ENCODE measurements at places on chromosomes 4 and X.
A peak's percentile ranks its signal among the peaks of the same experiment; 100 is the strongest.

DNA sequence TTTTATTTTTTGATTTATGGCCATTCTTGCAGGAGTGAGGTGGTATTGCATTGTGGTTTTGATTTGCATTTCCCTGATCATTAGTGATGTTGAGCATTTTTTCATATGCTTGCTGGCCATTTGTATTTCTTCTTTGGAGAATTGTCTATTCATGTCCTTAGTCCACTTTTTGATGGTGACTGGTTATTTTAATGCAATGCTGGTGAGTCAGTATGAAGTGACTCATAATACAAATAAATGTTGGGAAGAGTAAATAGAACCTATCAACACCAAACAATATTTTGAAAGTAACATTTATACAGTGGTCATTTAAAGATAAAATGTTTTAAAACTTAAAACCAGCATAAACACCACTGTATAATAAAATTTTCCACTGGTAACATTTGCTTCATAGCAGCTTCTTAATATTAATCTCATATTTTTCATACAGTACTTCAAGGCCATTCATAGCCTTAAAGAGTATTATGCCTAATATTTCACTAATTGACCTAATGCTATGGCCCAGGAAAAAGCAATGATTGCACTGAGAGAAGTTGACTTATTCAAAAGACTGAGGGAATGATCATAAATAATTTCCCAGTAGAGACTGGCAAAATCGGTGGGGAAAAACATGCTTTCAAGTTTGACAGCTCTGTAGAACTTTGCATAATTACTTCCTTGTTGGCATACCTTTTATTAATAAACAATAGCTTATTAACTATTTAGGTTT lies 33.9 kb downstream of the CASK start:
- peak; percentile 76 for DNase-seq

GRCh38 chr4:86091201-86091600 lies 268.7 kb downstream of the MAPK10 start:
- peak; percentile 59 for DNase-seq

GRCh38 chr4:88522702-88523324 lies 763 bp downstream of the PYURF start:
- DNase-seq: peak; percentile 37

- DNase-seq: no peak
These were observed 322.9 kb downstream of the RAPGEF2 start for GRCh38 chr4:159425737-159426305.

DNA sequence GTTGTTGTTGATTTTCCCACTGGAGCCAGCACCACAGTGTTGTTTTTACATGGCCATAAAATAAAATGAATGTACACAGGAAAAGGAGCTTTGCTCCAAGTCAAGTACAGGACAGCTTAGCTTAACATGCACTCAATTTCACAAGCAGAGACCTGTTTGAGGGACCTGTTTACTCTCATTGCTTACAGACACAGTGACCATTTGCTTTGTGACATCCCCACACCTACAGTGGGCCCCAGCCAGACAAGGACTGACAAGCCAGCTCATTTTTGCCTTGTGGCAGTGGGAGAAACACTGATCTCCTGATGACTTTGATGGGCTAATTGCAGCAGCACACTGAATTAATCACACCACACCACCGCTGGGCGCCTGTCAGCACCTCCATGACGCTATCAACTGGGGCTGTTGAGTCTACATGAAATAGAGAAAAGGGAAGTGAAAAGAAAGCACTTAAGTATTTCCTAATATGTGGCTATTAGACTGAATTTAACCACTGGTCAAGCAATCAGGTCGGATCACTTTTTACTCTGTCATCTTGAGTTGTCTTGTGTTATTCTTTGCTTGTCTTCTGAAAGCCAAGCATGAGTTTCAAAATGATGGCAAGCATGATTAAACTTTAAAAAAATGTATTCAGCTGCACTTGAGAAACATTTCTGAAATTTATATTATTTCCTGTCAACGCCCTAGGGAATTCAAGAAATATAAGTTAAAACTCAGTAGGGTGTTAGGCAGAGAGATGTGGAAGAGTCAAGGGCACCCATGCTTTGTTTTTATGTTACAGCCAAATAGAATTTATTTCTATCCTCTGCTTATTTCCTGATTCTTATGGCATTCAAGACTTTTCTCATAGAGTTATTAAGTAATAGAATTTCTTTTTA lies 557.7 kb downstream of the RAB28 start:
- no peak for DNase-seq

GRCh38 chr4:100736641-100737451 lies 219.0 kb upstream of the EMCN start:
- DNase-seq: peak; percentile 93

- peak; percentile 98 for DNase-seq
These were observed 123.6 kb upstream of the RBPJ start for GRCh38 chr4:26197018-26197779.

DNA sequence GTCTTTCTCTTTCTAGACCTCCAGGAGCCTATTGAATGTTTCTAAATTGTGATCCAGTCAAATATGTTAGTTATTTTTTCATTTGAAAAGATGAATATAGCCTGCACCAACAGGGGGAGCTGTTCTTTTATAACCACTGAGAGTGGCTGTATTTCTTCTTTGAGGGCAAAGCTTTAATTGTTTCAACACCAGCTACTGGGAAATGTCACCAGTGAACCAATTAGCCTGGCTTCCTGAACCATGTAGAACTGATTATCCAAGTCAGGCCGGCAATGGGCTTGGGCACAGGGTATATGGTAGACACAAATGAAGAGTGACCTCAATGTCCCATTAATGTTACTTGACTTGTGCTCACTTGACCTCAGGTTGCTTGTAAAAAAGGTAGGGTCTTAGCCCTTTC lies 4.8 kb upstream of the DAPP1 start:
- DNase-seq: peak; percentile 53

DNA sequence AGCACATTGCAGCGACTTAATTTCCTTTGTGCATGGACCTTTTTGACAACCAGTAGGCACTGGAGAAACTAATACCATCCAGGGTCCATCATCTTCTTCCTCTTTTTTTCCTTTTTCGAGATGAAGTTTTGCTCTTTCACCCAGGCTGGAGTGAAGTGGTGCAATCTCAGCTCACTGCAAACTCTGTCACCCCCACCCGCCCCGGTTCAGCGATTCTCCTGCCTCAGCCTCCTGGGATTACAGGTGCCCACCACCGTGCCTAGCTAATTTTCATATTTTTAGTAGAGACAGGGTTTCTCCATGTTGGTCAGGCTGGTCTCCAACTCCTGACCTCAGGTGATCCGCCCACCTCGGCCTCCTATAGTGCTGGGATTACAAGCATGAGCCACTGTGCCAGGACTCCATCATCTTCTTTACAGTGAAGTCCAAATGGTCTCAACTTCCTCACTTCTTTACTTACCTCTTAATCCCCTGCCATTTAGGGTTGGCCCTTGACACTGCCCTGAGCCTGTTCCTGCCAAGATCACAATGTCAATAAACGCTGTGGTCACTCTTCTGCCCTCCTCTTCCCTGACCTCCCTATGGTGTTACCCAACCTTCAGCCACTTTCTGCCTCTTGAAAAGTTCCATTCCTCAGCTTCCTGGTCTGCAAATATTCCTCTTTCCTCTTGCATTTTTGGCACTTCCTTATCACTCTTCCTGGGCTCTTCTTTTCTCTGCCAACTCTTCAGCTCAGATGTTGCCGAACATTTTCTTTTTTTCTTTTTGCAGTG lies 119.8 kb upstream of the SLC34A2 start:
- DNase-seq: no peak

DNA sequence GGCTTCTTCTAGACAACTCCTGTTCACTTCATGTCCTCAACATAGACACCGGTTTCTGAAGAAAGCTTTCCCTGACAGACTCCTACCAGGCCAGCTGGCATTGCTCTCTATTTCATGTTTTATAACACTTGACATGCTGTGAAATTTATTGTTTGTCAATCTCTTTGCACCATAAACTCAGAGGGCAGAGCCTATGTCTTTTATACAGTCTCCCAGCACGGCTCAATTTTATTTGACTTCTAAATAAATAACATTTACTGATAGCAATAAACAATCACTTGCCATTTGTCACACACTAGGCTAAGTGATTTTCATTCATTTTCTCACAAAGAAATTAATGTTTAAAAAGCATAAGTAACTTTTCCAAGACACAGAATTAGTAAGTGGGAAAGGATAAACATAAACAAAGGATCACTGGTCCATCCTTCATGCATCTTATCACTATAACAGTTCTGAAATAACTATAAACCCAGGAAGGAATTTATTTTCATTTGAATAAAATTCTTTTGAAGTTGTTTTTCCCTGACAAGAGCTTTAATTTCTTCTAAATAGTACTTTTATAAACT lies 577.6 kb downstream of the TECRL start:
- DNase-seq: no peak

DNA sequence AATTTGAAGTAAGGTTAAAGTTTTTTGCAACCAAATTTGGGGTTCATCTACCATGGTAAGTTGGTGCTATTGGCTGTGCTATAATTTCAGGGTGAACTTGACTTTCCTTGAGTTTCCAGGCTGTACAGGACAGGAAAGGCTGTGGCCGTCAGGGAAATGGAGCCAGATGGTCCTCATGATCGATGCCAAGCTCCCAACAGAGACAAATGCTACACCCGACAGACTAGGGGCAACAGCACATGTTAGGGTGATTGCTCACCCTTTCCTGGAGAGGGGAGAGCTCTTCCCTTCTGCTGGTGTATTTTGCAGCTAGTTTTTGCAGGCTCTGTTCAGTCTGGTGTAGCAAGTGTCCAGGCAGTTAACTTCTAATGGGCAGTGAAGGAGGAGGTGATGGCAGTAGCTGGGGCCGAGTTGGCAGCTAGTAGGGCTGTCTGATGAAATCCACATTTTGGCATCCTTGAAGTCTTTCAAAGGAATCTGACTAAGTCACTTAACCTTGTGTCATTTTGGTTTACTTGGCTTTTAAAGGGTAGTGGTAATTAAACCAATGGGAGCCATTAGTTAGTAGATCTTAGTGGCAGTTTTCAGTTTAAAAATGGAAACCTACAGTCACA lies 47.8 kb downstream of the GAB1 start:
- DNase-seq: no peak

- no peak for DNase-seq
These were observed 1.4 kb downstream of the MAMLD1 start for GRCh38 chrX:150364347-150365050.

DNA sequence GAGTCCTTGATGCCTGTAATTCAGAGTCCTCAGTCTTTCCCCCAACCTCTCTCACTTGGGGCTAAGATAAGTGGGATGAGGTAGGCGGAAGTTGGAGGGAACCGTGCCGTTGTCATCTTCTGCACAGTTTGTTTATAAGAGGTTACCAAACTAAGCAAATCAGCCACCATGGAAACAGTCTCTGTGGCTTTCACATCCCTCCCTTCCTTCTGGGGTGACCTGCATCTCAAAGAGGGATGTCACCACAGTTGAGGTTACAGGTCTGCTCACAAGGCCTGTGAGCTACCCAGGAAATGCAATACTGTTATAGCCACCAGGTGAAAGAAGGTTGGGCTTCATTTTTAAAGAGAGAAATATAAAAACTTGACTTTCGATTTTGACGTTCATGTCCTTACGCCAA lies 26.3 kb downstream of the RTL5 start:
- DNase-seq: no peak

GRCh38 chr4:94334476-94334875 lies 8.2 kb downstream of the HPGDS start:
- DNase-seq: no peak

DNA sequence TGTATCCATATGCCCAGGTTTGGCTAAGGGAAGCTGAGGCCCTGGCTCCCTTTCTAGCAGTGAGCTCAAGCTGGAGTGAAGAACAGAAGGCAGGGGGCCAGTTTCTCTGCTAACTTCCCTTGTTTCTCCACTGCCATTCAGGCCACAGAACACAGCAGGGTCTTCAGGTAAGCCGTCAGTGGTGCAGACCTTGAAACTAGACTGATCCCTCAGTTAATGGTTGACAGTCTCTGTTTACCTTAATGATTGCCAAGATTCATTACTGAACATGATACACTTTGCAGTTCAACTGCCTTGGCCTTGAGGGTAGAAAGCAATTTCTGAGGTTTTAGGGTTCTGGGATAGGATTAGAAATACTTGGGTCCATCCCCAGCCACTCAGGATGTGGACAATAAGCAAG lies 8.9 kb upstream of the GJB1 start:
- no peak for DNase-seq

DNA sequence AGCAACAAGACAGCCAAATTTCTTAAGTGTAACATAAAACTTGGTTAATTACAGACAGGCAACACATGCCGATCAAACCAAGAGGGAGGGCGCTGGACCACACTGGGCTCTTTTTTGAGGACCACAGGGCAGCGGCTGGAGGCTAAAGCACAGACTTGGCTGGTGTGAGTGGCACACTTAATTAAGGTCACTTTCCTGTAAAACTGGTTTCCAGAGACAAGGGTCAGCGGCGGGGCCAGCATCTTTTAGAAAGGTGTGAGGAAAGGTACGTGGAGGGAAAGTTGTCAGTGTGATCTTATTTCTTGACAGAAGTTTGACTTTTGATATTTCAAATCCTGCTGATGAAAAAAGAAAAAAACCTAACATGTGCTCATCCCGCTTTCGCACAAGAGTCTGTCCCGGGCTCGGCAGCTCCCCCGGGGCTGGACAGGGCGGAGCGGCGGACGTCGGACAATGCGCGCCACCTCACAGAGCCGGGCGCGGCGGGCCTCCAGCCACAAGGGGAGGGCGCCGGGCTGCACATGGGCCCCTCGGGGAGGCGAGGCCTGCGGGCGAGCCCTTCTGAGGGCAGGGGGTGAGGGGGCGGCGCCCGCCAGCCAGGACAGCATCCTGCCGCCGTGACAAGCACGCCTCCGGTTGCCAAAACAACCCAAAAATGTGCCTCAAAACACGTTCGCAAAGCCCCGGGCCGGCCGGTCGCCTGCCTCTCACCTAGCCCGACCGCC lies 660 bp upstream of the HSPA4L start:
- DNase-seq: no peak

DNA sequence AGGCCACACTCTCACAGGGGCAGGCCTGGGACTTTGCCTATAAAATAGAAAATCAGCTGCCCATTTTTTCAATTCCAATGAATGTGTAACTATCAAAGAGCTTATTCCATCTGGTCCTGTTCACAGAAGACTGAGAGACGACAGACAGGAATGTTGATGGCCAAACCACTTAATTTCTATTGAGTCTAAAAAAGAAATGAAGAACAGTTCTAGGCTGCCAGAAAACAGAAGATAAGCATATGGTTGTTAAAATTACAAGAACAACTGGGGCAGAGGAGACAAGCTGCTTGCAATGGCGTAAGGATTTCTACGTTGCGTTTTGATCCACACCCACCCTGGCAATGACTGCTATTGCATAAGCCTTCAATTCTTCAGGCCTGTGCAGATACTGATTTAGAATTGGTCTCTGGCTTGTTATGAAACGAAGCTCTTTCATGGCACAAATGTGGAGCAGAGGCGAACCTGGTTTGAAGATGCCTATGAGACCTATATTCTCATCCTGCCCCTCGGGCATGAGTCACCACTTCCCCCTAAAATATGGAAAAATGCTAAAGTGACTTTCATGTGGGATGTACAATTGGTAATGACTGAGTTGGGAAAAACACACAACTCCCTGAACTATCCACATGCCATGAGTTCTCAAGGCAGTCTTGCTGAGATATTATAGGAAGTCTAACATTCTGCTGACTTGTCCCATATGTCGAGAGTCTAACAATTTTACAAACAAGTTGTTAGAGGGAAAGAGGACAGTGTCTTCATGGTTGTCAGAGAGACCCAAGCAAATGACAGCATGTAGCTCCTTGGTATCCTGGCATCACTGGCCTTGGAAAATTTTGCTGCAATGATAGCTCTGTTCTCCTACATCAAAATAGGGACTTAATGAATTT lies 37.9 kb upstream of the SORBS2 start:
- no peak for DNase-seq

GRCh38 chr4:101851672-101852071 lies 61.1 kb downstream of the BANK1 start:
- DNase-seq: no peak

Measured in bronchial epithelial cell (primary cell).